ENCODE measurements at places on chromosomes 4 and X.
A peak's percentile ranks its signal among the peaks of the same experiment; 100 is the strongest.

GRCh38 chrX:117840645-117841044, 276.0 kb downstream of the KLHL13 start:
- DNase-seq, result no peak
- H3K4me3 ChIP-seq, result no peak overlapping the region
- no peaks in the 10 kb centered on the region for H3K36me3 ChIP-seq
- H3K4me1 ChIP-seq, result no peaks in the 10 kb centered on the region

DNA sequence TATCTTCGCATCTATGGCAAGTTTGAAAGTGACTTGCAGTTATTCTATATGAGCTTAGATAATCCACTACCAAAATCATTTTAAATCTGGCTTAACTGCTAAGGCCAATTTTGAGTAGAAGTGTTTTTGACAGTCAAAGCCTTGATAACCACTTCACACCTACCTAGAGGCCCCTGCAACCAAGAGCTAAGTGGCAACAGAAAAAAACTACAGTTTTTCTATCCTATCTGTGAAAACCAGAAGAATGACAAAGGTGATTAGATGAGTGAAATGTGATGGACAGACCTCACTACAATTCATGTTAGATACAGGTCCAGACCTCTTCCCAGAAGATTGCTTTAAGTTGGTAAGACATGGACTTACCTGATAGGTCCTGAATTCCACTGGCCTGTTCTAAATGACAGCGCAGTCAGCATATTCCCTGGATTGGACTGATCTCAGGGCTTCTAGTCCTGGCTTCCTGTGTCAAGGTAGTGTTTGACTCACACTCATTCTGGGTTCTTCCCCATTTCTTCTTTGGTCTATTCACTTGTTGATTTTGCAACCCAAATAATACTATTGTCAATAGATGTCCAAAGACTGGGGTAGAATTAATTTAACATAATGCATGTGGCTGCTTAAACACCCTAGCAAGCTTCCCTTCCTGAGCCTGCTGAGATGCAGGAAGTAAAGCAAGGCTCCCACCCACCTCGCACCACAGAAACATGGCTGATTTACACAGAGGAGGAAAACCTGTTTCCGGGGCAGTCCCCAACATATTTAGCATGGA, 65.1 kb downstream of the PPP3CA start:
- H3K27me3 ChIP-seq, result no peaks in the 10 kb centered on the region
- no peak overlapping the region for H3K27ac ChIP-seq
- peaks cover 36% of the 10 kb centered on the region for H3K4me1 ChIP-seq
- no peak overlapping the region for H3K4me3 ChIP-seq
- no peaks in the 10 kb centered on the region for H3K36me3 ChIP-seq
- no peak for DNase-seq

DNA sequence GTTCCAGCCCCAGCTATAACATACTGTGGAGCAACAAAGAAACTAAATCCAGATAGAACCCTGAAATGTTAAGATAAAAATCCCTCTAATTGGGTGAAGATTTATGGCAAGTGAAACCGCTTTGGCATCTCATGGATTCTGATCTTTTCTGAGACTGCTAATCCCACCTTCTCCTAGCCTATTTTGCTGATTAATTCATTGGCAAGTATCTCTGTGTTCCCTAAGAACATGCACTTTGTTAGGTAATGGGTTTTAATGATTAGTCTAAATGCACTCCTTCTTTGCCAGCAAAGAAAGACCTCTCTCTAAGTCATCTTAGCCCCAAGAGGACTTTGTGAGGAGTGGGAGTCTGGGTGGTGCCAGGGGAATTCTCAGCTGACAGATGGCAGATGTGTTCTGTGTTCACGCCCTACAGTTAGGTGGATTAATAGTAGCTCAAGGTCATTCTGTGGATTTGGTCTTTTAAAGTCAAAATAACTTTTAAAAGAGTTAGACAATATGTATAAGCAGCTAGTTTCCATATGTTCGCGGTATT, 171.3 kb downstream of the UNC5C start:
- no peaks in the 10 kb centered on the region for H3K4me1 ChIP-seq
- DNase-seq, result no peak
- H3K4me3 ChIP-seq, result no peak overlapping the region
- H3K27me3 ChIP-seq, result no peaks in the 10 kb centered on the region
- H3K36me3 ChIP-seq, result no peaks in the 10 kb centered on the region

GRCh38 chr4:173076903-173077634, 91.5 kb upstream of the GALNT7 start:
- no peak overlapping the region for H3K27ac ChIP-seq
- H3K36me3 ChIP-seq, result no peaks in the 10 kb centered on the region
- no peak for DNase-seq

DNA sequence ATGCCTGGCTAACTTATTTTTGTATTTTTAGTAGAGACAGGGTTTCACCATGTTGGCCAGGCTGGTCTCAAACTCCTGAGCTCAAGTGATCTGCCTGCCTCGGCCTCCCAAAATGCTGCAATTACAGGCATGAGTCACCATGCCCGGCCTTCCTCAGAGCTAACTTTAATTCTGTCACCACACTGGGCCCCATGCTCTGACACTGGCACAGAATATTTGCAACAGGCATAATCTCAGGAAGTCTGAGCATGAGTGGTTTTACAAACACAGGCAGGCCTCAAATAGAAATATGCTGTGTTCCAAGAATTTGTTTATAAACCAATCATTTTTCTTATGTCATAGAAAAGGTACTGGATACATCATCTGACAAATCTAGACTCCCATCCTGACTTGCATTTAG, 32.7 kb upstream of the FAM9C start:
- H3K4me3 ChIP-seq, result no peak overlapping the region
- no peaks in the 10 kb centered on the region for H3K36me3 ChIP-seq
- H3K27me3 ChIP-seq, result no peaks in the 10 kb centered on the region

DNA sequence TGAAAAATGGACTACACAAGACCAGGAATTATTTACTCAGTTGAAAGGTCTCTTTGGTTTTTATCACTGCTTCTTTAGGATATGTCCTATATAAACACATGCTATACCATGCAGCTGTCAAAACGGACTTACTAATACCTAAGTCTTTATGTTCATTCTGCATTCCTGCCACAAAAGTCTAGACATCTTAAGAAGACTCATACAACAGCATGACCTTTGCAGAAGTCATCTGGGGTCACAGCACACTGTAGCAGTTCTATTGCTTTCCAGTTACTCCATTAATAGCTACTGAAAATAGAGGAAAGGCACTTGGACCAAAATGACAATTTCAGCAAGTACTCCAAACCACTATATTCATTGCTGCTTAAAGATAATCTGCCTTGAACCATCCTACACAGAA, 53.2 kb downstream of the DDX60 start:
- H3K4me1 ChIP-seq, result peaks cover 23% of the 10 kb centered on the region
- H3K4me3 ChIP-seq, result no peak overlapping the region
- no peak overlapping the region for H3K27ac ChIP-seq

- H3K4me1 ChIP-seq, result peaks cover 13% of the 10 kb centered on the region
- H3K36me3 ChIP-seq, result no peaks in the 10 kb centered on the region
- H3K4me3 ChIP-seq, result no peak within 1 kb of the TSS
- peak; percentile 19 for DNase-seq
- H3K27me3 ChIP-seq, result no peaks in the 10 kb centered on the region
Observed at GRCh38 chrX:281166-281999, at the start of gene PLCXD1. Gene PLCXD1 (plus strand): TSS chrX:281381. CDS start chrX:284188, 2,807 bp downstream.

DNA sequence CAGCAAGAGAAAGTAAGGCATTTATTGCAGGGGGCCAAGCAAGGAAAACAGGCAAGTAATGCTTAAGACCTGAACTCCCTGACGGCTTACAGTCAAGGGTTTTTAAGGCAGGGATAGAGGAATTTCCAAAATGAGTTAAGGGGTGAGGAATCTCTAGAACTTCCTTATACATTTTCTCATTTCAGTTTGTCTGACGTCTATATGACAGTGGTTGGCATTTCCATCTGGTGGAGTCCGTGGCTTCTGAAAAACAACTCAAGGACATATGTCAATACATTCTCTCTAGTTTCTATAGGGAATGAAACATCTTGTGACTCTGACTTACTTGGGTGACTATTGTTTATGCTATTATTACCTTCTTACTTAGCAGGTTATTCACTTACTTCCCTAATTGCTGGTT, 19.3 kb upstream of the GUCY2F start:
- H3K27ac ChIP-seq, result no peak overlapping the region
- H3K4me1 ChIP-seq, result no peaks in the 10 kb centered on the region
- H3K4me3 ChIP-seq, result no peak overlapping the region
- no peak for DNase-seq
- H3K27me3 ChIP-seq, result no peaks in the 10 kb centered on the region

DNA sequence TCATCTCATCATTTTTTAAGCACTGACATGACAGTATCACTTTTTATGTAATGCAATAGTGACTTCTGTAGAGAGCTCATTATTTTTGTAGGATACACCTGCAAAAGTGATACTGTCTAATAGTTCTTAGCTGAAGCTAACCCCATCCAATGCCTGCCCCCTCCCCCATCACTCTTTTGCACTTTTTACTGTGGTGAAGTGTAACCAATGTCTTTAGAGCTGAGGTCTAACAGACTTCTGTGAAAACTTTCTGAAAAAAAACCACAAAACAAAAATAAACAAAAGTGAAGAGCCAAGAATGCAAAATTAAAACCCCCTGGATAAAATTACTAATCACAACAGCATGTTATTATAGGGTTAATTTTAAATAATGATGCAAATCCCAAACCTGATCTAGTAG, 301.1 kb downstream of the ANK2 start:
- H3K27me3 ChIP-seq, result no peaks in the 10 kb centered on the region
- H3K36me3 ChIP-seq, result no peaks in the 10 kb centered on the region
- DNase-seq, result no peak
- H3K27ac ChIP-seq, result no peak overlapping the region

DNA sequence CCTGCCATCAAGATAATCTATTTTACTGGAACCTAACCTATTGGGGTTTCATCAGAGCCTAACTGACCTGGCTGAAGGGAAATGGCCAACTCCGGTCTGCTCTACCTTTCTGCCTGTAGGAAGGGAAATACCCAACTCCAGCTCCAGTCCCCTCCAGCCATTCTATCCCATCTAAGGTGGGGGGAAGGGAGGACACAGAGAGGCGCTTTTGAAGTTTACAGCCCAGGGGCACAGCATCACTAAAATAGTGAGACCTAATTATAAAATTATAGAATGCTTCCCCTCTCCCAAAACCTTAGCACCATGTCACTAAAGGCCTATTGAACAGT, 27.8 kb upstream of the ACSL4 start:
- no peak overlapping the region for H3K27ac ChIP-seq
- H3K27me3 ChIP-seq, result no peaks in the 10 kb centered on the region
- no peaks in the 10 kb centered on the region for H3K4me1 ChIP-seq
- no peaks in the 10 kb centered on the region for H3K36me3 ChIP-seq
- H3K4me3 ChIP-seq, result no peak overlapping the region

DNA sequence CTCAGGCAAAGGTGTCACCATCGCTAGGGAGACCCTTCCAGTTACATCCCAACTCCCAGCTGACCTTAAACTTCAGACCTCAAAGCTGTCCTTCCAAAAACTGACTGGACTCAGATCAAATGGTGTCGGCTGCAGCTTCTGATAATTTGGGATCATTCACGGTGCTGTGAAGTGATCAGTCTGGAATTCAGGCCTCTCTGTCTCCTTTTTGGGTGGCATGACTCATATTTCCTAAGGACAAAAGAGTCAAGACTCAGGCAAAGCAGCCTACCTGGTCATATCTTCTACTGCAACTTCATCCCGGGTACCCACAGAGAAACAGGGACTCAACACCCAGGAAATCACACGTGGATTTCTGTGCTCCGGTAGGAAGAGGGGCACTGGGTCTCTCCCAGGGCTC, 87.6 kb downstream of the SORCS2 start:
- H3K27ac ChIP-seq, result no peak overlapping the region
- DNase-seq, result no peak
- H3K36me3 ChIP-seq, result no peaks in the 10 kb centered on the region
- H3K27me3 ChIP-seq, result no peaks in the 10 kb centered on the region
